ENCODE measurements at places on chromosomes 2 and 18.

- DNase-seq = no peak
These were observed 69.8 kb upstream of the STK17B start for GRCh38 chr2:196241175-196241574.

DNA sequence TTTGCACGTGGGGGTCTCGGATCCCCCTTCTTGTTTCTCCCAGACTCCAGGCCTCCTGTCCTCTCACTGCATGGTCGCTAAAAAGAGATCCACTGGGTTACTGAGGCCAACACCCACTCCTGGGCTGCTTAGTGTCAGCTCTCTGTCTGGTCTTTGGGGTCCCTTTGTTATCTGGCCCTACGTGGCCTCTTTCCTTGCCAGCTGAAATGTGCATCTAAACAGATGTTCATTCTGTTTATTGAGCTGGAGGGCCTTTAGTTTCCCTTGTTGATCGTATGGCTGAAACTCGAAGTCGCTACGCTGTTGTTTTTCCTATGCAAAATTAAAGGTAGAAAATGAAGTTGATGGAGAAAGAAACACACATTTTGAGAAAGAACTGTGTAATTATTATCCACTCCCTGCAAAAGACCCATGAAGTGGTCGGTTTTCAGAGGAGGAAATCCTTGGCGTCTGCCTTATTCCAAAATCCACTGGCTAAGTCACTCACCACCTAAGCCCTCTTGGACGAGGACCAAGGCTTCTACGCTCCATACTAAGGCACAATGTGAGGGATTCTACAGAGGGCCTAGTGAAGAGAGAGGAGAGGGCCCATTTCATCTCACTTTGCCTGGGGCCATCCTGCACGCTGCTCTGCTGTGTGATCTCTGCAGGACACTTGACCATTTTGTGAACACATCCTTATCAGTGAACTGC is 105.3 kb downstream of the GLI2 start:
- DNase-seq = no peak

DNA sequence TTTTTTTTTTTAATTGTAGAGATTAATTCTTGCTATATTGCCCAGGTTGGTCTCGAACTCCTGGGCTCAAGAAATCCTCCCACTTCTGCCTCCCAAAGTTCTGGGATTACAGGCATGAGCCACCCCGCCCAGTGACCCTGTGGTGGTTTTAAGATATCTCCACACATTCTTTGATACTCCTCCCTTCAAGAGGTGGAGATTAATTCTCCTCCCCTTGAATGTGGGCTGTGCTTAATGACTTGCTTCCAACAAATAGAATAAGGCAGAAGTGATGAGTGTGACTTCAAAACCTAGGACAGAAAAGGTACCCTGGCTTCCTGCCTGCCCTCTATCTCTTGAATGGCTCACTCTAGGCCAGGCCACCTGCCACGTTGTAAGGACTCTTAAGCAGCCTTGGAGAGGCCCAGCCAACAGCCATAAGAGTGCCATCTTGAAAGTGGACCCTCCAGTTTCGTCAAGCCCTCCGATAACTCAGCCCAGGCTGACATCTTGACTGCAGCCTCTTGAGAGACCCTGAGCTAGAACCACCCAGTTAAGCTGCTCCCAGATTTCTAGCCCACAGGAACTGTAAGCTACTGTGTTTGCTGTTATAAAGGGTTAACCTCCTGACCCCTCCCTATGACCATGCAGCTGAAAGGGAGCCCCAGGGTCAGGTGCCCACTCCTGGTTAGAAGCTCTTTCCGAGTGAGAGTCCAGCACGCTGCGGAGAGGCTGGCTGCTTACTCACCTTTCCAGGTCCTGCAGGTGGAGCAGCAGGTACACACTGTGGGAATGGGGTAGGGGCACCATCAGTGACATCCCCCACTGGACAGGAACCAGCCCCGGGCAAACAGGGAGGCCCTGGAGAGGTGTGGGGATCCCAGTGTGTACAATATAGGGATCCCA is 27.6 kb downstream of the MRPL35 start:
- DNase-seq = no peak

GRCh38 chr2:16129716-16130540 is 189.6 kb downstream of the MYCN start:
- no peak for DNase-seq

DNA sequence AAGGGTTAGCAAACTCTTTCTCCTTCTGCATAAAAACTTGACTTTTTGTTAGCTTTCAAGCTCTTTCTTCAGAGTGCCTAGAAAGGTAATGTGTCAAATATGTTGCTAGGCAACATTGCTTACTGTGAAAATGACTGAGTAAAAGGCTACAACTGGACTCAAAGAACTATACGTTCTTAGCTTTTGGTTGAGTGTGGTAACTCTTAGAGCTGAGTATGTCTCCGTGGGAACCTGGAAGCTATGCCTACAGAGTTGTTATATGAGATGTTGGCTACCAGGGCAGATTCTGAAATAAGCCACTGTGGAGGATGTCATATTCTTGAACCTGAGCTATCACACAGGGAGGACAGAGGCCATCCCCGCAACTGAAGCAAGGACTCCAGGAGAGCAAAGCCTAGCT is 105.5 kb downstream of the ARL6IP6 start:
- DNase-seq = no peak

DNA sequence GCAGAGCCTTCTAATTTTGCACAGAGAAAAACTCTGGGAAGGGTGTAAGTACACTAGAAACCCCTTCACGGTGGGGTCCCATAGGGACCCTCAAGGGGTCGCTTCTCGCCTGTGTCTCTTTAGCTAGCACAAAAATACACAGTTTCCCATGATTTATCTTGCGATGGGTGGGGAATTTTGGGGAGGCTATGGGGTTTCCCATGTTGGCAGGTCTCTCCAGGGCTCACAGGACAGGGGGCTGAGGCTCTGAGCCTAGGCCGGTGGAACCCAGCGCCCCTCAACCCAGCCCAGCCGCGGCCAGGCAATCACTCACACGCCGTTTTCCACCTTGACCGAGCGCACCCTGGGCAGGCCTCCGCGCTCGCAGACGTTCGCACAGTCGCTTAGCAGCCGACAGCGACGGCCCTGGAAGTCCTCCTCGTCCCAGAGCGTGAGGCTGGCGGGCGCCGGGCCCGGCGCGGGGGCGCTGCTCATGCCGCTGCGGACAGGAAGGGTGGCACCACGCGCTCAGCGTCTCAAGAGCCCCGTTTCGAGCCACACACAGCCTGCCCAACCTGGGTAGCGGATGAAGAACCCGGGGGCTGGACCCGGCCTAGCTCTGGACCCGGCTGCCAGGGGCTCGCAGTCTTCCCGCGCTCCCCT is 398 bp downstream of the CRYBA2 start:
- DNase-seq = no peak

DNA sequence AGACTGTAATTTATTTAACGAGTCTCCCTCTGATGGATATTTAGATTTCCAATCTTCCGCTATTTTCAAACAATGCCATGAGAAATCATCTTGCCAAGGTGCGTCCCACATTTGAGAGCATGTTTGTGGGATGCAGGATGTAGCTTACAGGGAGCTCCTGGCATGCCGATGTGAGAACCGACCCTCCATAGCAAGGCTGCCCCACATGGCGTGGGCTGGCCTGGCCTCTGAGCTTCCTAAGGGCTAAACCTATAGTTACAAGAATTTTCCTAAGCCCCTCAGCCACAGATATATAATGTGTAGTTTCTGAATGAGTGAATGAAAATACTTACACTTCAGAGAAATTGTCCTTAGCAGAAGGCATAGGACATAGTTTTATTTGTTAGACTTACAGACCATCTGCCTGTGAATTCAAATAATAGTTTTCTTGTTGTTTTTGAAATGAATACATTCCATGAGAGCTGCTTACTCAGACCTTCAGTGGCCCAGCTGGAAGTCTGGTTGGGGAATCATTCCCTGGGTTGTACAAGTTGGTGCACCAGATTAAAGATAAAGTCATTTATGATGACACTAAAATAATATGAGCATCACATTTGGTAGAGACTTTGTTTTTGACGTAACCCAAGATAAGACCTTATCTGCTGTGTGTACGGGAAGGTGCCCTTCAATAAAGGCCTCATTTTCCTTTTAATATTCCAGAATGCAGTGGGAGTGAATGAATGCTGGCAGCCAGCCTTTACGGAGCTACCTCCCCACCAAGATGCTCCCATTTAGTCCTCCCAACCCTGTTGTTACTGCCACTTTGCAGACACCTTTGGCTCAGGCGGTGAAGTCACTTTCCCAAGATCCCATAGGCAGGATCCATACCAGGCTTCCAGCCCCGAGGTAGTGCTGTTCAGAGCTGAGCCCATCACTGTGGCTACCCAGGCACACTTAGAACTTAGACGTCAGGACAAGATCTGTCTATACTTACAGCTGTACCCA is 107.1 kb downstream of the GLI2 start:
- DNase-seq = no peak

DNA sequence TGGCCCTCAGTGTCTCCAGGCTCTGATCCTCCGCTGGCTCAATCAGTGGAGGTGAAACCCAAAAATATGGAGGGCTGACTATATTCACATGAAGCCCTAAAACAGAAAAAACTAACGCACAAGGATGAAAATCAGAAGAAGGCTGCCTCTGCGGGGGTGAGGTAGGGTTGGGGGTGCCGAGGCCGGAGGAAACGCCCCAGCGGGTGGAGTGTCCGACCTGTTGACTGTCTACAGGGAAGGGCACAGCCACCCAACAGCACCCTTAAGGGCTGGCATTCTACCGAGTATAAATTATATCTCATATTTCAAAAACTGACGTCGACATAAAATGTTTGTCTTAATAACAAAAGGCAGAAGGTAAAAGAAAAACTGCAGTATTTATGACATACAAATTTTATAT is 223.5 kb downstream of the HDAC4 start:
- no peak for DNase-seq

DNA sequence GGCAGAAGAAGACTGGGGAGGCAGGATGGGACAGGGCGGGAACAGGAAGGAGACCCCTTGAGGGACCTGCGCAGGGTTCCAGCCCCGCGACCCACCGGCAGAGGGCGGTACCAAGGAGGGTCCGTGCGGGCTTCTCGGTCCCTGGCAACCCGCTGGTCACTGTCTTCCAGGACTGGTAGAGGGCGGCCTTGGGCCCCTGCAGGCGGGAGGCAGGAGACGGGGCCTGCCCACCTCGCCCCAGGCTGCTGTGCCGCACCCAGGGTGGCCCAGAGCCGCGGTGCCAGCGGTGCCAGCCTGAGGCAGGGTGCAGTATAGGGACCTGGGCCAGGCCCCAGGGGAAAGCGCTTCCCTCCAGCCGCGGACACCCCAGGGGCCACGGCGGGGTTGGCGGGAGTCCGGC is 34.5 kb downstream of the NEURL3 start:
- DNase-seq = no peak

- no peak for DNase-seq
These were observed 99.7 kb upstream of the ODC1 start for GRCh38 chr2:10547663-10548376.
